Ascending aorta (tissue), 2 donors: ENCODE measurements at places on chromosomes 5 and 9.
A peak's percentile ranks its signal among the peaks of the same experiment; 100 is the strongest.

DNA sequence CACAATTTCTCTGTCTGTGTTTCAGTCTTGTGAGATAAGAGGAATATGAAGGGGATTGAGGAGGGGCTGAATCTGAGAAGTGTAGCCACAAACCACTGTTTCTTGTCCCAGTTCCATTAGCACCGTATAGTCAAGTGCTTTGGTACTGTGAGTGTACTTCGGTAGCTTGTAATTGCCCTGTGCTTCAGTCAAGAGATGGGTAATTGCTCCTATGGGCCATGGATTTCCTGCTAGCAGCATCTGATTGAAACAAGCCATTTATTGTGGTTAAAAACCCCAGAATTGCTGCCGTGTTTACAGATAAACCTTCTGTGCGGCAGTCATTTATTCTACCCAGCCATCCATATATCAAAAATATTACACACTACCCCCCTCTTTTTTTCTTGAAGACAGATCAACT is 98.6 kb downstream of the MAT2B start:
- no peak for DNase-seq

DNA sequence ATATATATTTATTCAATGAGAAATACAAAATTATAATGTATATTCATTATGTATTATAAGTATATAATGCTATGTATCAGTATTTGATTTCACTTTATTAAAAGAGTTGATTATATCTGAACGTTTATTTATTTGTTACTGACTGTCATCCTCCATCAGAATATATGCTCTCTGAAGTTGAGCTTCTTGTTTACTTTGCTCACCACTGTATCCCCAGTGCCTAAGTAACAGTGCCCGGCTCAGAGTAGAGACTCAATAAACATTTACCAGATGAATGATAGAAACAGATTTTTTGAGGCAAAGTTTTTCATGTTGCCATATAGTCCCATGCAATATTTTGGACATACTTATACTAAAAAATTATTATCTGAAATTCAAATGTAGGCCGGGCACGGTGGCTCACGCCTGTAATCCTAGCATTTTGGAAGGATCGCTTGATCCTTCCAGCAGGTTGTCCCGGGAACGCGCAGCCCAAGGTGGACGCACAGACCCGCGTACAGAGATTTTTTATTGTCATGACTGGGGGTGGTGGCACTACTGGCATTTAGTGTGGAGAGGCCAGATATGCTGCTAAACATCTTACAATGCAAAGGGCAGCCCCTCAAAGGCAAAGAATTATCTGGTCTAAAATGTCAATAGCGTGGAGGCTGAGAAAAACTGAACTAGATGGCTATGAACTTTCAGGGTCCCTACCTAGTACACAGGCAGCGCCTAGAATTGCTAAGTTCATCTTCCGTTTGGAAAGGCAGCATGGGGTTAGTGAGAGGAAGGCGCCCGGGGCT is 761 bp upstream of the DNAJC25 start:
- DNase-seq, result no peak

DNA sequence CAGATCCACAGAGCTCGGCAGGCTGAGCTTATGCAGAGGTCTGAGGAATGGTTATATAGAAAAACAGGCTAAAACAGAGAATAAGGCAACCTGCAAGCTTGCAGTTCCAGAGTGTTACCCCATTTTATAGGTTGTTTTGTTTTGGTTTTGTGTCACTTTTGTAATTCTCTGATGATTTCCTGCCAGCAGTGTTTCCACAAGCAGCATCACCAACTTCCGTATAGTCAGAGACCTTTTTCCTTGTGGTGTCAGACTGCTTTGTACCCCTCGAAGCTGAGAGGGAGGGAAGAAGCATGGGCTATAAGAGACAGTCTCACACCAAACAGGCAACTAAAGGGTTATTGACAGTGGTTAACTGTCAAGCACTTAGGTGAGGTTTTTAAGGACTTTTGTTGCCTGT is 61.8 kb downstream of the TLE4 start:
- no peak for DNase-seq

GRCh38 chr5:135030956-135031812 is 2.8 kb downstream of the PITX1 start:
- DNase-seq, result no peak

- no peak for DNase-seq
These were observed 245.2 kb downstream of the EFNA5 start for GRCh38 chr5:107425541-107426031.

DNA sequence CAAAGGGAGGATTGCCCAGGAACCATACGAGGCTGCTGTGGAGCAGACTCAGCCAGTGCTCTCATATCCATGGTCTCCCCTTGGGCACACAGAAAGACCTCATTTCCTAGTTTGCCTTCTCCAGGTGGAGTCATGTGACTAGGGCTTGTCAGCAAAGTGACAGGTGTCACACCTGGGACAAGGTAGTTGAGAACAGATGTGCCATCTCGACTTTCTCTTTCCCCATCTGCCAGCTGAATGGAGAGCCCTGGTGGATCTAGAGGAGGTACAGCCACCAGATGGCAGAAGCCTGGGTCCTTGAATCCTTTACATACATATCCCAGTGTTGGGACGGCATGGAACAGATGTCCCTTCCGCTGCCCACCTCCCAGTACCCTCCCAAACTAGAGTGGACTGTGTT is 42.9 kb upstream of the ALDOB start:
- no peak for DNase-seq

GRCh38 chr5:83709973-83710372 is 10.7 kb downstream of the HAPLN1 start:
- DNase-seq, result no peak

GRCh38 chr5:179259731-179260323 is 85.4 kb downstream of the ADAMTS2 start:
- DNase-seq, result no peak

GRCh38 chr5:3361811-3362605 is 233.6 kb upstream of the IRX1 start:
- peak; percentile 31 for DNase-seq

DNA sequence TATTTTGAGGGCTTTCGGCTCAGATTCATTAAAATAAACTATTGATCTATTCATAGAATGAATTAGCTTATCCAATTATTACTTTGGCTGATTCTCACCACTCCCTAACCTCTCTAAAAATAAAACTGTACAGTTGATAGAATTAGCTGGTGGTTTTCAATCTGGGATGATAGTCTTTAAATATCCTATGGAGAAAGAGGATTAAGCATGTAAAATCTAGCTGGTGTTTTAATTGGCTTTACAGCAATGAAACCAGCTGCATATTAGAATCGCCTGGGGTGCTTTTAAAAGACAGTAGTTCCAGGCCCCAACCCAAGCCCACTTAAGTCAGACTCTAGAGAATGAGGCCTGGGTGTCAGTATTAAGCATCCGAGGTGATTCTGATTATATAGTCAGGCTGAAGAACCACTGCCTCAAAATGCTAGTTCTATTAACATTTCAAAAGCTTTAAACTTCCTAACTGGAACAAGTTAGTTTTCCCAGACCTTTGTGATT is 95.1 kb downstream of the MAP1B start:
- DNase-seq, result no peak

GRCh38 chr5:139696894-139697658 is 48.9 kb downstream of the CXXC5 start:
- DNase-seq, result no peak

- DNase-seq, result no peak
These were observed 146.8 kb downstream of the SMC2 start for GRCh38 chr9:104240890-104241289.

DNA sequence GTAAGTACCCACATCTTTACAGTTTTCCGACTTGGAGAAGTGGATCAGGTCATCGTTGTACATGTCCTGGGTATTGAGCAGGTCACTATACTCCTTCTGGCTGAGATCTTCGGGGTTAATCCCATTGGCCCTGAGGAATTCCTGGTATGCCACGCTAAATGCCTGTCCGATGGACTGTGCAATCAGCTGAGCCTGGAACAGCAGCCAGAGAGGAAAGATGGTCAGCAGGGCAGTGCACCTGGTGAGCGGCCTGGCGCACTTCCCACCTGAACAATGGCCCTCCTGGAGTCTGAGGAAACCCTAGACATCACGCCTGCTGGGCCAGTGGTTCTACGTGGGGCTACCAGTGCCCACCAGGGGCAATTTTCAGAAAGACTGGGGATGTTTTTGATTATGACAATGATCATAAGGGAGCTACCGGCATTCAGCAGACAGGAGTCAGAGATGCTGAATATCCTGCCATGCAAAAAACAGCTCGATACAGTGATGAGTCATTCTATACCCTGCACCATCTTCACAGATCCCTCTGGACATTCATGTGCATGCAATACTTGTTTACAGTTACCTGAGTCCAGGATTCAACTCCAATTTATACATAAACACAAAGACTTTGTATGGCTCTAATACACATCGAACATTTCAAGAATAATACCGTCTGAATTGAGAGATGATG is 127.2 kb downstream of the ENTREP1 start:
- DNase-seq, result no peak

- DNase-seq, result no peak
These were observed 266.0 kb downstream of the DTWD2 start for GRCh38 chr5:118722122-118723020.
